ENCODE measurements at places on chromosomes 3 and 15. TPM values are rescaled to one million over a fixed set of nuclear protein-coding genes. Genes with fewer than 3 reads are reported as not detected.
A peak's percentile ranks its signal among the peaks of the same experiment; 100 is the strongest.

DNA sequence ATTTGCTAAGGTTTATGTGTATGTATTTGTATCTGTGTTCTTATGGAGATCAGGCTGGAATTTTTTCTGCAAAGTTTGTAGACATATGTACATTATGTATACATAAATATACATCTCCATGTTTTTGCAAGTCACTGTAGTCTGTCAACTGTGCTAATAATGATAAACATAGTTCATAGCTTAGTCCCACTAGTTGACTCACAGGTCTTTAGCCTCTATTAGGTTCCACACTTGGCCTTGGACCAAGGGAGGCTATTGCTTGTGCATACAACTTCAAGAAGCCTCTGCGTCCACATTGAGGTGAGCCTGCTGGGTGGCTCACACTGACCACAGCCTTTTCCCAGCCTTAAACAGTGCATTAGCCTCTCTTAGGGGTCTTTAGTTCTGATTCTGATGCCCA, 243.8 kb upstream of the PEX5L start:
- peak; percentile 51 for DNase-seq

DNA sequence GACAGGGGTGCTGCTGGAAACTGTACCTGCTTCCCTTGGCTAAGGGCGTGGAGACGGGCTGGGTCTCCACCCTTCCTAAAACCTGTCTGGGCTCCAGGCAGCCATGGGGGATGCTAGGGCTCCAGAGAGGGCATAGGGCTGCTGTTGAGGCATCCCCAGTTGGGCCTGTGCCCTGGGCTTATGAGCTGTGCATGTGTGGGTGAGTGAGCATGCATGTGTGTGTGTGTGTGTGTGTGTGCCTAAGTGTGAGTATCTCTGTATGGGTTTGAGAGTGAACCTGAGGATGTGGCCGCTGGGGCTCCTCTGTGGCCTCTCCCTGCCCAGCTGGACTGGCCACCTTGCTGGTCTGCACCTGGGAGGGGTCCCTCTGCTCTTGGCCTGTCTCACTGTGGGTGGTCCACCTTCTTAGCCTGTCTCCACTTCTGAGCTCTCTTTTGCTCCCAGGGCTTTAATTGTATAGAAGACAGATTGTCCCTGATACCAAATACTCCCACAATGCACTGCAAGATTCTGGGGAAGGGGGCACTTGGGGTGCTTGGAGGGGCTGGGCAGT, 11.9 kb upstream of the TMEM115 start:
- peak; percentile 23 for DNase-seq

DNA sequence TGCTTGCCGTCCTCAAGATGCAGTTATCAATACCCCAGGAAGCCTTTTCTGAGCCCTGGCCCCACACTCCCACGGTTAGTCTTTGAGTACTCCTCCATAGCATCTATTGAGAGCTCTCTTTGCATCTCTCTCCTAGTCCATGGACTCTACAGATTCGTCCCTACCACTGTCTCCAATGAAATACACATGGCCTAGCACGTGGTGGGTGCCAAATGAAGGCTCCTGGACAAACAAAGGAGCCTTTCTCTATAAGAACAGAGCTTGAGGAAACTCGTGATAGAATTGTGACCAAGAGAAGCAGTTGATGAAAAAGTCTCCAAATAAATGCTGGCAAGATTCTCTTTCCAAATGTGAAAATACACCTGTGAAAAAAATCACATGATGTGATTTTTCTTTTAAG, 166.1 kb downstream of the GABRG3 start:
- no peak for DNase-seq

GRCh38 chr15:74785194-74786032, 3.5 kb downstream of the CSK start:
- no peak for DNase-seq

DNA sequence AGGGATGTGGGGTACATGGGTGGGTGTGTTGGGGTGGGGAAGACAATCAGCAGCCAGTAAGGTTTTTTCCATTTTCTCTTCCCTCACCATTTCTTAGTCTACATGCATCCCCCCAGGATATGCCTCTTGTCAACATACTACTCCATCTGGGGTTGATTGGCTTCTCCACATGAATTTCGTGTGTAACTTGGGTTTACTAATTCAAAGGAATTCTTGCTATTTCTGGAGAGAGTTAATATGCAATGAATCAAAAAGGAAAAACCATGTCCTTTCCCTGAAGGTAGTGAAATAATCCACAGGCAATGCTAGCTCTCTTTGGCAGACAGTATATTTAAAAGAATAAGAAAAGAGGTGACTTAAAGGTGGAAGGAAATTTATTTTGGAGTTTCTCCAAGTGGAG, 198.4 kb downstream of the EBLN2 start:
- no peak for DNase-seq

- no peak for DNase-seq
Measured at GRCh38 chr15:51349156-51349844, 7.8 kb downstream of the GLDN start.

DNA sequence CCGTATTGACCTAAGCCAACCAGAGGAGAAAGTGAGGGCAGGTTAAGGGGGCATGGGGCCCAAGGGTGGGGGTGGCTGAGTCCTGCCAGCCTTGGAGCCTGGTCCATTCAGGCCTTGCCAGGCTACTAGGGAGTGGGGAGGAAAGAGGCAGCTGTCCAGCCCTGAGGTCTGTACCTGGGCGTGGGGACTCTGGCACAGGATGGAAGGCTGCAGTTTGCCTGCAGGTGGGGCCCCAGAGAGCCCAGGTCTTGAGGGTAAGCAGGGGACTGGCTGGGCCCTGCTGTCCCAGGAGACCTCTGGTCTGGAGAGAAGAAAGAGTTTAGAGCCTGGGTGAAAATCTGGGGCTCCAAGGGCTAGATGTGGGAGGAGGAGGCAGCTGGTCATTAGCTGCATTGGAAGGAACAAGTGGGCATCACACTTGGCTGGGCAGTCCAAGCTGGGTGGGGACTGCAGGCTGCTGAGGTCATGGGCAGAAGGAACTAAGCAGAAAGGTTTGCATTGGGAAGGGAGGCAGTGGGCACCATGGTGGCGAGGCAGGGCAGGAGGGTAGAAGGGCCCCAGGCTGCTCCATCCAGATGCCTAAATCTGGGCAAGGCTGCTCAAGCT, 108.4 kb downstream of the OXNAD1 start:
- no peak for DNase-seq

- peak; percentile 62 for DNase-seq
Measured at GRCh38 chr3:18027161-18027939, 284.9 kb upstream of the TBC1D5 start.

DNA sequence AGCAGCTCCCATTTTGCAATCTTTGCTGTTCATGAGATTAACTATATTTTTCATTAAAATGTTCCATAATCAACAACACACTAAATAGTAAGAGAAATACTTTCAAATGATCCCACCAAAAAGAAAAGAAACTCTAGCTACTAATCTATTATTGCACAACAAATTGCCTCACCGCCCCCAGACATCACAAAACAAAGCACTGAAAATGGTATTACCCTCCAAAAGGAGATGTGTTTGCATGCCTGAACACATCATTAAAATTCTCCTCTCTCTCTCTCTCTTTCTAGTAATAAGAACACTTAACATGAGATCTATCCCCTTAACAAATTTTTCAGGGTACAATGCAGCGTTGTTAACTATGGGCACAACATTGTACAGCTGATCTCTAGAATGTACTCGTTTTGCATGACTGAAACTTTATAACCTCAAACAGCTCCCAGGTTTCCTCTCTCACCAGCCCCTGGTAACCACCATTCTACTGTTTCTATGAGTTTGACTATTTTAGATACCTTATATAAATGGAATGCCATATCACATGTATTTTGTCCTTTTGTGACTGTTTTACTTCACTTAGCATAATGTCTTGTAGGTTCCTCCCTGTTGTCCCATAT, 33.1 kb downstream of the WNT5A start:
- DNase-seq = no peak

- DNase-seq = no peak
Measured at GRCh38 chr3:170599091-170599490, 13.2 kb upstream of the SLC7A14 start.

GRCh38 chr15:70264014-70264582, 166.4 kb upstream of the TLE3 start:
- no peak for DNase-seq

DNA sequence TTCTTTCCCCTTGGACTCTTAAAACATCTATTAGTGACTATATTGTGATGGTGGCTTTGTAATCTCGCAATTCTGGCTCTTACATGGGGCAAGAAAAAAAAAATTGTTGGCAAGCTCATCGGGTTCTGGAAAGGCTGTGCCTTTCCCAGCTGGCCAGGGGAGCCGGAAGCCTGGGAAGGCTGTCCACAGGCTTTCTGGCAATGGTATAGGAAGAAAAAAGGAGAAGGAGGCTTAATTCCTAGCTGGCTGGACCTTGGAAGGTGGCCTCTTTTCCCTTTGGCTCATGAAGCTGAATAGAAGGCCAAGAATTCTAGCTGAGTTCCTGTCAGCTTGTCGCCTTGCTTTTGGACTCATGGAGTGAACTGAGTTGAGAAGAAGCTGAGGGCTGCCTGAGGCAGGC, 243.5 kb upstream of the SEMA6D start:
- DNase-seq = no peak

GRCh38 chr3:40677749-40678148, 153.0 kb downstream of the ZNF621 start:
- DNase-seq = no peak

- DNase-seq = no peak
Measured at GRCh38 chr3:151351648-151352047, 22.3 kb upstream of the P2RY13 start.

DNA sequence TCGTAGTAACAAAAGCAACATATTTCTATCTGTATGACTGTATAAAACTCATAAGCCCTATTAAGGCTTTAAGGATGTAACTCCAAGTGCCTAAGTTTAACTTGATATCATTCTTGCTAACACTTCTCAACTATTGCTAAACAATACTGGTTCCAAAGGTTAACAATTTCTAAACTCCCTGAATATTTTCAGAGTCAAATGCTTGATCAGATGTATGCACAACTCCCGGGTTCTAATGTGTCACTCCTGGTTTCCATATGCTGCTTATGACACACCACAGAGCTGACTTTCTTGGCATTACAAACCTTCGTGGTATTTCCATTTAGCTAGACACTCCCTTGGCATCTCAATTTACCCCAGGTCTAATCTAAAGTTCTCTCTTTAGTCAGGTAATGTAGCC, 26.3 kb downstream of the DZIP1L start:
- DNase-seq = peak; percentile 91

DNA sequence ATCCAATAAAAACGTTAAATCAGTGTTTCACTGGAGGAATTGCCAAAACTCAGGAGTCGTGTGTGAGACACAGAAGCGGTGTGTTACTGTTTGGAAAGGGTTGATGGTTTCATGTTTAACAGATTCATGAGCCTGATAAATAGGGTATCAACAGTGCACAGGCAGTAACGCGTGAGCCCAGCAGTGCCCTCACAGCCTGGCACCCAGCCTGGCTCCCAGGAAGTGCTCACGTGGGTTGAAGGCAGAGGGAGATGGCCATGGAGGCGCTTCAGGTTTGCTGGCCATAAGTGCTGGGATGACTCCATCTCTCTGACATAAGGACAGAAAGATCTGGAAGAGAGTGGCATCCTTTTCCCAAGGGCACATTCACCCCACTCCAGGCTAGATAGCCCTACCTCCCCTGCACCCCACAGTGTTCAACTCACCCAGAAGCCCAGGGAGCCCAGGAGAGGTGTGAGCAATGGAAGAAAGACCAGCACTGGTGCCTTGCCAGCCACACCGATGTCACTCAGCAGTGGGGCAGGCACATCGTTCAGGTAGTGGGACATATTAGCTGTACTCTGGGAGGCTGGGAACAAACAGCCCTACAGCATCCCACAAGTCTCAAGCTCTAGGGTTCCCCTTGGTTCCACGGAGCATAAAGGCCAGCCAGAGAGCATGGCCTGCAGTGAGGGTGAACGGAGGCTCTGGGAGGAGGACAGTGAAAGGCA, 164.3 kb downstream of the LRRK1 start:
- DNase-seq = no peak

GRCh38 chr15:33959844-33960548, 8.3 kb upstream of the CHRM5 start:
- no peak for DNase-seq

DNA sequence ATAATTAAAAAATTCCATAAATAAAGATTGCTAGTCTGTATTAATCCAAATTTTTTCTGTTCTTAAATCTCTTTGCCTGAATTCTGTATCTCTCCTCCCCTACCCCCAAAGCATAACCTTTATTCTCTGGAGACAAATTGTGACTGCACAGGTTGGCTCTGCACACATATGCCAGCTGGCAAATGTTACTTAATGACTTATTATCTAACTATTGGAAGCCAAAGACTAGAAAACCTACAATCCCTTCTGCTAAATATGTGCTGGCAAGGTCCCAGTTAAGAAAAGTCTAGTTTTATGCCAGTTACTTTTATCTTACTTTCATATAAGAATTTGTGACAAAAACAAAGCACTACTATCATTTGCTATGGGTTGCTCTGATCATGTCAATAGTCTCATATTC, 569.3 kb downstream of the MECOM start:
- no peak for DNase-seq

DNA sequence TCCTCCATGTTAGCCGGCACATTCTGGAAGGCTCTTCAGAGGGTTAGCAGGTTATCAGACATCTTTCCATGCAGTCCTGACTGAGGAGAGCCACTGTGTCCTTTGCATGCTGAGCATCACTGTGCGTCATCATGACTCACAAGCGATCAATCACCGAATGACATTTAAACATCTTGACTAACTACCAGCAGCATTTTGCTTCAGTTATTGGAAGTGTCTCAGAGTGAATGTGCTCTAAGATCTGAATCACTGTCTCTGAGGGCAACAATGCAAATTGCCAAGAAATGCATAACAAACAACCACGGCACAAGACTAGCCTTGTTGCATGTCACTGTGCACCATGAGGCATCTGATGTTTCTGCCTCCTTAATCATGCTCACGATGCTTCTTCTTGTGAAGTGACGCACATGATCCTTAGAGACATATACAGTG, 18.3 kb upstream of the ATP8B4 start:
- peak; percentile 95 for DNase-seq

GRCh38 chr15:78050441-78050809, 27.1 kb downstream of the TBC1D2B start:
- no peak for DNase-seq

DNA sequence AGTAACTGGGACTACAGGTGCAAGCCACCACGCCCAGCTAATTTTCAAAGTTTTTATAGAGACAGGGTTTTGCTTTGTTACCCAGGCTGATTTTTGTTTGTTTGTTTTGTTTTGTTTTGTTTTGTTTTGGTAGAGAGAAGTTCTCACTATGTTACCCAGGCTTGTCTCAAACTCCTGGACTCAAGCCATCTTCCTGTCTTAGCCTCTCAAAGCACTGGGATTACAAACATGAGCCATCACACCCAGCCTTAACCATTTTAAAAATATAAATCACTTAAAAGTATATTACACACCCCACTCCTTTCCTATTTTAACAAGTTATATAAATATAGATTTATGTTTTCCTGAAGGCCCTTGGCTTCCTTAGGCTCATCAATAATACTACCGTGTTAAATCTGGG, 6.5 kb upstream of the DYNC1LI1 start:
- DNase-seq = no peak

GRCh38 chr3:130825762-130826299, 68.1 kb upstream of the ATP2C1 start:
- no peak for DNase-seq

Gene WWTR1
- total RNA-seq = 58.0 TPM

Gene OXSR1
- 92.3 TPM for total RNA-seq

Gene SHC4
- total RNA-seq = 4.8 TPM

Gene PLXNB1
- total RNA-seq = 195 TPM

Gene MYL3
- total RNA-seq = not detected

Gene CHCHD6
- 39.9 TPM for total RNA-seq

Gene WDR82
- total RNA-seq = 59.8 TPM

Gene PP2D1
- not detected for total RNA-seq

Measured in mammary epithelial cell (primary cell).